ENCODE measurements at places on chromosomes 1 and 21.

DNA sequence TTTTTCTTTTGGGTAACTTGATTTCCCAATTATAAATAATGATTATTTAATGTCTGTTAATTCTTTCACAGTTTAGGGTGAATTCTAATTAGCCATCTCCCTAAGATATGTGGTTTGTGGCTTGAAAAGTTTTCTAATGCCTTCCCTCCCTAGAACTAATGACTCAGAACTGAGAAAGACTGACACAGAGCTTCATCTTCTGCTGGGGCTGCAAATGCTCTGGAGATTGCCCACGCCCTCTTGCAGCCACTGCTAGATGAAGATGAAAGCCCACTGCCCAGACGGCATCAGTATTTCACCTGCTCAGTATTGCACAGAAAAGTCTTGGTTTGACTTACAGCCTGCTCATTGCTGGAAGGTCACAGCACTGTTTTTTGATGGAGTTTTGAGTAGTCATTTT is 101.5 kb downstream of the ST6GALNAC3 start:
- DNase-seq = no peak

DNA sequence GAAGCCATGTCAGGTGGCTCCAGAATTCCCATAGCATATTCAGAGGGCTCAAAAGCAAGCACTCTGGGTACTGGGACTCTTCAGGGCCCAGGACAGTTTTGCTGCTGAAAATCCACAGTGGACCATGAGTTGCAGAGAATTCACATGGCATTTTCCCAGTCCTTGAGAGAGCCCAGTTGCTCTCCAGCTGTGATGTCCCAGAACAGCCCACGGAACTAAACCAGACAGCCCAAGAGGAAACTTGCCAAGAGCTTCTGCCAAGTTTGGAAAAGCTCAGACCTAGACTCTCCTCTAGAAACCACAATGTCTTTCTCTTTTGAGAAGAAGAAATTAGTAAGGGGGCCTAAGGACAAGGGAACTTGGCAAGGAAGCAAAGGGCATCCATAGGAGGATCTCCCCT is 69.4 kb downstream of the RGS2 start:
- no peak for DNase-seq

DNA sequence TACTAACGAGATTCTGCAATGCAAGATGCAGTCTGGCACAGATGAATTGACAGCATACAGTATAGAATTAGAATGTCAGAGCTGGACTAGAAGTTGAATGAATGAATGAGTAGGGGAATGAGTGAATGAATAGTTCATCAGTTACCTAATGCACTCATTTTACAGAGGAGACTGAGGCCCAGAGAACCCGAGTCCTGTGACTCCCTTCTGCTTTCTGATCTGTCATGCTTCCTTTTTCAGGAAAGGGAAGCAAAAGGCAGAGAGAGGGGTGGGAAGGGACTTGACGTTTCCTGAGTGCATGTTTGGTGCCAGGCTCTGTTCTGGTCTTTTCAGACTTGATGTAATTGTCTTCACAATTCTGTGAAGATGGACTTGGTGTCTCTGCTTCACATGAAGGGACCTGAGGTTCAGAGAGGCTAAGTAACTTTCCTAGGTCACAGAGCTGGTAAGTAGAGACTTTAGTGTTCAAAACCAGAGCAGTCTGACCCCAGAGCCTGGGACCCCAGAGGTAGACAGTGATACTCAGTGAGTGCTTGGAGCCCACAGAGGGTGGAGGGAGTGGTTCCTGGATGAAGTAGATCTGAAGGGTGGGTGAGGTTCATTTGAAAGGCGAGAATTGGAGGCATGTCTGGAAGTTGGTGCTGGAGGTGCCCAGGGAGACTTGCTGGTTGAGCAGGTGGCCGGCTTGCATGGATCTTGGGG is 8.0 kb upstream of the MEX3A start:
- DNase-seq = no peak

DNA sequence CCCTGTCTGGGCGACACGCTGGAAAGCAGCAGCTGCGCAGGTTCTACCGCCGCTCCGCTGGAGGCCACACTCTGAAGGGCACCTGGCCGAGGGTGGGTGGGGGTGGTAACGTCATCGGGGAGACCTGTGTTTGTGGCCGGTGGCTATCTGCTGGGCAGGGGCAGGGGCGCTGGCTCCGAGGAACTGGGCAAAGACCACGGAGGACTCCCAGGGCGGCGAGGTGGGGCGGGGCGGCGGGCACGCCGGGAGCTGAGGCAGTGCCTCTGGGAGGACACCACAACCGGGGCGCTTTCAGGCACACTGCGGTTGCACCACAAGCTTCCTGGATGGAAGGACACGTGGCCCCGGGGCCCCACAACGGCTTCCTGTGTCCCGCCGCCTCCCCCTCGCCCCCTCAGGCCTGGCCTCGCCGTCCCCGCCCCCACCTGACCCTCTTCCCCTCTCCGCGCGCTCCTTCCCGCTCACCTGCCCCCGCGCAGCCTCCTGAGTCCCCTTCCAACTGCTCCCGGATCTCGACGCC is 3.3 kb upstream of the DENND2D start:
- peak; percentile 88 for DNase-seq

- peak; percentile 73 for DNase-seq
Measured at GRCh38 chr1:19436716-19437476, 48.4 kb downstream of the CAPZB start.

DNA sequence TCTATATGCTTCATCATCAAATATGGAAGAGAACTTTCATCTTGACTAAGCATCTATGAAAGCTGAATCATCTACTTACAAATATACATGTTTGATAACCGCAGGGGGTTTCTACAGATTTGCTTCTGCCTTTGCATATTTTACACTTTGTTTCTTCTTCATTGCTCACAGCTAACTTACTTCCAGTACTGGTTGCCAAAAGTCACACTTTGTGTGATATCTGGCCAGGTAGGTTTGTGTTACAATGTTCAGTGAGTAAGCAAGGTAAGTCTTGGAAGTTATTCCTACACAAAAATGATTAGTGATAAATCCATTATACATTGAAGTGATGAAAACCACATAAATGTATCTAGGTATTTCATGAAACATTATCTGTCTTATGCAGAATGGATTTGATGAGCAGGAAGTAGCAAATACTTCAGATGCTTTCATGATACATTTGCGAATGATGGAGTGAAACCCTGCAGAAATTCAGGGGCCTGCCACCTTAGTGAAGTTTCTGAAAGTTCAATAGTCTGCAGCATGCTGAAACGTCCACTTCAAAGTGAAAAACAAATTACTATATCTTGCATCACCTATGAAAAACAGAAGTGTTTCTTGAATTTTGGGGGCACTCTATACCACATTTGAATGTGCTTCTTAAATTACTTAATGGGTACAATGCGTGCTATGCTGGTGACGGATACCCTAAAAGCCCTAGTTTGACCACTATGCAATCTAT is 187.3 kb downstream of the ATP6V1G3 start:
- no peak for DNase-seq

DNA sequence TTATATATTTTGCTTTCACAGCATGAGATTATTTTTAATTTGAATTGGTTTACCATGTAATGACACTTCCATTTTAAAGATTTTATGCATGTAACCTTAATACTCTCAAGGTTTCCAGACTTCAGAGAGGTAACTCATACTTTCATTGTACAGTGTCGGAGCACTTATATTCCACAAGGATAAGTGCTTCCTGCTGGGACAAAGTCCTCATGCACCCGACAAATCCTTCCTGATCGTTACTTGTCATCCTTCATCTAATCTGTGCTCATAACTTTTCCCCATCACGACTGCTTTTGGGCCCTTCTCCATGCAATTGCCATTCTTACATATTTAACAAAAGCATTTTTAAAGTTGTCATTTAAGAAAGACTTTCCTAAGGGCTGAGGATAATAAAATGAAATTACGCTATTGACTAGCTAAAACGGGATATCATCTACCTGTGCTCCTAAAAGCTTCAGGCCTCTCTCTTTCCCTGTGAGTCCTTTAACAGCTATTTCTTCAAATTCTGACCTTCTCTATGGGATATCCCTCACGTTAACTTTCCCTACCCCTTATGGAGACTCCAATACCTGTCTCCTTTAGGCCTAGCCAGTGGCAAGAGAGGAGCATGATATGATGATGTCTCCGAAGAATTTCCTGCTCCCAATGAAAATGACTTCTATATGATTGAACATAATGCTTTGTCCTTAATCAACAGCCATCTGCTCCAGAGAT is 59.3 kb downstream of the NCAM2 start:
- no peak for DNase-seq

GRCh38 chr1:75964760-75965408 is 32.7 kb upstream of the ASB17 start:
- DNase-seq = no peak

DNA sequence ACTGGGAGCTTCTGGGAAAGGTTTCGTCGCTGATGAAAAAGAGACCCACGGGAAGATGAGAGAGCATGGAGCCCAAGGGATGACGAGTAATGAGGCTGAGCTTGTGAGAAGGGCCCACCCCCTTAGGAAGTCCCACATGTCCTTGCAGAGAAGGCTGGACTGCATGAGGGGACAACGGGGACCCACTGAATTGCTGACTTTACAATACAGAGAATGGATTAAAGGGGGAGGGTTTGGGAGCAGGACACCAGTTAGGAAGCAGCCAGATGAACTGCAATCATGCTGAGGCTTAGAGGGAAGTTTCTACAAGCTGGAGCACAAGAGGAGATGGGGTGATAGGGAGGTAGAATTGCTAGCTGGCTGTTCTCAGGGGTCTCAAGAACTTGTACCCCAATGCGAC is 5.5 kb upstream of the TMEM51 start:
- no peak for DNase-seq

- DNase-seq = peak; percentile 55
Measured at GRCh38 chr1:205354259-205355074, 2.3 kb downstream of the KLHDC8A start.

DNA sequence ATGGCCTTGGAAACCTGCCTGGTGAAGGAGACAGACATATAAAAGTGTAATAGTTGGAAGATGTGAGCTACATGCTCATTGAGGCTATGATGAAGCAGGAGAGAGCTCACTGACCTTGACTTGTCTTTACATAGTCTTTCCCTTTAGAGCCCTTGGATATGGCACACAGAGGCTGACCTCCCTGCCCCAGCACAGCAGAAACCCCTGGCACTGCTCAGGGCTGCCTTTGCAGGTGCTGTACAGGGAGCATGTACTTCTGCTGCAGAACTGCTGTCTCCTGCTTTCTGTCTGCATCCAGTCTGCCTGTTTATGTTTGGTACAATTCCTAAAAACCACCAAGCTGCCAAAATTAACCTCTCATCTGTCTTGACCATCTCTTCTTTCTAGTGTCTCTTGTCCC is 80.5 kb downstream of the C1orf21 start:
- DNase-seq = no peak

DNA sequence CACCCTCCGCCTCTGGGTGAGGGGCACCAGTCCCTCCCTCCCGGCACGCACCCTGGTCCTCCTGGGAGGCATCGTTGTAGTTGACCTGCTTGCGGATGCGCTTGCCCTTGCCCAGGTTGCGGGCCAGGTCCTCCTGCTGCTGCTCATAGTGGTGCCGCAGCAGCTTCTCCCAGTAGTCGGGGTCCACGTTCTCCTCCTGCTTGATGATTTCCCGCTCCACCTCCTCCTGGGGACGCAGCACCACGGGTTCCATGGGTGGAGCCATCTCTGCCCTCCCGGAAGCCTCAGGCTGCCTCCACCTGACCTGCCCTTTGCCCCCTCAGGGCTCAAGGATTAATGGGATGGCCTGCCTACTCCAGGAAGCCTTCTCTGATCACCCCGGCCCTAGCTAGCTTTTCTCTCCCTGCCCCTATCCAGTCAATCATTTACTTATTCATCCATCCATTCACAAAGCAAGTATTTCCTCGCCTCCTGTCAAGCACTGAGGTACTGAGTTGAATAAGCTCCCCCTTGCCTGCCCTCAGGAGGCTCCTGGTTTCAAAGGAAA is 53.5 kb downstream of the CHD5 start:
- no peak for DNase-seq

DNA sequence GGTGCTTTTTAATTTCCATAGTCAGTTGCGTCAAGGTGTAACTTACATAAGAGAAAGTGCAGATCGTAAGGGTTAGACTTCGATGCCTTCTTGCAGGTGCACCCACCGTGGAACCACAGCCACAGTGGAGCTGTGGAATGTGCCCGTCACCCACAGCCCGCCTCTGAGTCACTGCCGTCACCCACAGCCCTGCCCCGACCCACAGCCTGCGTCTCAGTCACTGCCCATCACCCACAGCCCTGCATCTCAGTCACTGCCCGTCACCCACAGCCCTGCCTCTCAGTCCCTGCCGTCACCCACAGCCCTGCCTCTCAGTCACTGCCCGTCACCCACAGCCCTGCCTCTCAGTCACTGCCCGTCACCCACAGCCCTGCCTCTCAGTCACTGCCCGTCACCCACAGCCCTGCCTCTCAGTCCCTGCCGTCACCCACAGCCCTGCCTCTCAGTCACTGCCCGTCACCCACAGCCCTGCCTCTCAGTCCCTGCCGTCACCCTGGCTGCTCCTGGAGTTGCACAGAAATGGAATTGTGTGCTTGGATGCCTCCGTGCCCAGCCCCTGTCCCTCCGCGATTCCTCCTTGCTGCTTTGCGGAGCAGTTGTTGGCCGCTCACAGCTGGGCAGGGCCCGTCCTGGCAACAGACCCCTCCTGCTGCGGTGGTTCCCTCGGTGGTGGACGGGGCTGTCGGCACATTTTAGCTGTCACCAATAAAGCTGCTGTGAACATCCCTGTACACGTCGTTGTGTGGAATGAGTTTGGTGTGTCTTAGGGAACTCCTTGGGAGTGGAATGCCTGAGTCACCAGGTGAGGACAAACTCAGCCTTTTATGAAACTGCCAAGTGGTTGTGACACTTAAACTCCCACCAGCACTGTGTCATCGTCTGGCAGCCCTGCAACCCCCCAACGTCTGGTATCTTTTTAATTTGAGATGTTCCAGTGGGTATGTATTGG is 44.9 kb upstream of the COL6A2 start:
- DNase-seq = no peak

- DNase-seq = no peak
Measured at GRCh38 chr1:212944229-212944901, 6.0 kb upstream of the VASH2 start.

GRCh38 chr1:218462587-218462986 is 117.5 kb downstream of the TGFB2 start:
- no peak for DNase-seq

- DNase-seq = peak; percentile 70
Measured at GRCh38 chr21:14259747-14260146, 43.8 kb downstream of the RBM11 start.

DNA sequence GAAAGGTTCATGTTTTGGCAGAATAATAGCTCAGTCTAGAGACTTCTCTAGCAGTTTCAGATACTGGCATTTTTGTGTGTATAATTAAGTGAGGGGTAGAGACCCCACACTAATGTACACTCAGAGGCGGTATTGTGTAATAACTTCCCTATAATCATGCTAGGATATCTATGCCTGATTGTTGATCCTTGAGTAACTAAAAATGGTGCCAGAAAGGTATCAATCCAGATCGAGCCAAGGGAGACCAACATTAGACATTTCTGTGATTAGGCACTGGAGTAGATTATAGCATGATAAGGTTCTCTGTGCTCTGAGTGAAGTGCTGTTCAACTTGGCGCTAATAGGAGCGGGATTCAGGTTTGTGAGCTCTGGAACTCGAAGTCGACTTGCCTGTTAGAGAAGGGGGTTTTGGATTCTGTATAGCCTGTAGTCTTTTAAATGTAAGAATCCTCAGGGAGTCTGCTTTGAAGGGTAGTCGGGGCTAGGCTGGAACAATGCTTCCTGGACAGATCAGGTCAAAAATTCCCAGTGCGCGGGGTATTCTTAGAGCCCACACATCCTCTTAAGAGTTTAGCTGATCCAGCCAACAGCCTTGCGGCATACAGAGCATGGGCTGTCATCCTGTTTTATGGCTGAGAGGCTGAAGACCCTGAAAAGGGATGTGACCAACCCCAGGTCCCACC is 24.2 kb downstream of the MAN1C1 start:
- no peak for DNase-seq

- DNase-seq = no peak
Measured at GRCh38 chr1:189431447-189431846, 1046.2 kb downstream of the BRINP3 start.

- no peak for DNase-seq
Measured at GRCh38 chr21:15000081-15000480, 64.7 kb downstream of the NRIP1 start.

Data from AML-193 (cell line).